ENCODE measurements at places on chromosomes 3 and 15.

GRCh38 chr15:32838338-32838737, 120.5 kb downstream of the GREM1 start:
- DNase-seq = no peak

GRCh38 chr15:39397883-39398282, 183.0 kb upstream of the THBS1 start:
- DNase-seq = no peak

GRCh38 chr3:32106929-32107362, 526 bp downstream of the GPD1L start:
- no peak for DNase-seq

DNA sequence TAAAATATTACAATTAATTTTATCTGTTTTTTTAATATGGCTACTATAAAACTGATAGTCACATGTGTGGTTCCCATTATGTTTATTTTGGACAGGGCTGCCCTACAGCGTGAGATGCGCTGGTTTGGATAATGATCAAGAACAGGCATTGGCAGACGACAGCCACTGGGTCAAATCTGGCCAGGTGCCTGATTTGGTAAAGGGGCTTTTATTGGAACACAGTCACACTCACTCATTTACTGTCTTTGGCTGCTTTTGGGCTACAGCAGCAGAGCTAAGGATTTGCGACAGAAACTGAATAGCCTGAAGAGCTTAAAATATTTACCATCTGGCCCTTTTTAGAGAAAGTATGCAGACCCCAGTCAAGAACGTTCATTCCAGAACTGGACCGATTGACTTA, 724.2 kb upstream of the CFAP20DC start:
- no peak for DNase-seq

GRCh38 chr15:68565726-68566125, 13.1 kb upstream of the CORO2B start:
- DNase-seq = no peak

DNA sequence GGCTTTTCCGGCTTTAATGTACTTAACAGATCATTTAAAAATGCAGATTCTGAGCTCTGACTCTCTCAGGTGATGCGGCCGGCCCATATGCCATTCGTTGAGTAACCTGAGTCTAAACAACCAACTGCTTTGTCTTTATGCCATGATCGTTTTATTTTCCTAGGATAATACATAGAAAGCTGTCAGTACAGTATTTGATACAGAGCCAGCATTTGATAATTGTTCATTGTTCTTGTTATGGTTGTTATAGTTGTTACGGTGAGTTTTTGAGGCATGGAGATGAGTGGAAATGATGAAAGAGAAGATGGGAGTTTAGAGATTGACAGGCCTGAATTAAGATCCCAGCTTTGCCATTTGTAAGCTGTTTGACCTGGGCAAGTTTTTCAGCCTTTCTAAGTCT, 40.0 kb downstream of the TMEM45A start:
- no peak for DNase-seq

DNA sequence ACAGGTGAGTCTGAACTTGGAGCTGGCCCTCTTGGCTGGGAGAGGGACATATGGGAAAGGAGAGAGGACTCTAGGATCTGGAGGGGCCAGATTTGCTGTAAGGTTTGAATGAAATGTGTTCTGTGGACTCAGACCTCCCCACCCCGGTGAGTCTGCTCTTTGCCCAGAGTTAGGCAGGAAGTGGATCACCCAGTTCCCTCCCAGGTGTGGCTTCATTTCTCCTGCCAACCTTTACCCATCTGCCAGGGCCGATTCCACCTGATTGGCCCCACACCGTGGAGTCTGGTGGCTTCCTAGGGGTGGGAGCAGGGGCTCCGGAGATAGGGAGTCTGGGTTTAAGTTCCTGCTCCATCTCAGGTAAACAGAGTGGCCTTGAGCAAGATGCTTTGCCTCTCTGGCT, 25.5 kb downstream of the CD276 start:
- DNase-seq = no peak

- DNase-seq = no peak
These were observed 26.8 kb downstream of the CAPN3 start for GRCh38 chr15:42385980-42386700.

GRCh38 chr3:23115171-23115877, 87.8 kb upstream of the UBE2E2 start:
- no peak for DNase-seq

DNA sequence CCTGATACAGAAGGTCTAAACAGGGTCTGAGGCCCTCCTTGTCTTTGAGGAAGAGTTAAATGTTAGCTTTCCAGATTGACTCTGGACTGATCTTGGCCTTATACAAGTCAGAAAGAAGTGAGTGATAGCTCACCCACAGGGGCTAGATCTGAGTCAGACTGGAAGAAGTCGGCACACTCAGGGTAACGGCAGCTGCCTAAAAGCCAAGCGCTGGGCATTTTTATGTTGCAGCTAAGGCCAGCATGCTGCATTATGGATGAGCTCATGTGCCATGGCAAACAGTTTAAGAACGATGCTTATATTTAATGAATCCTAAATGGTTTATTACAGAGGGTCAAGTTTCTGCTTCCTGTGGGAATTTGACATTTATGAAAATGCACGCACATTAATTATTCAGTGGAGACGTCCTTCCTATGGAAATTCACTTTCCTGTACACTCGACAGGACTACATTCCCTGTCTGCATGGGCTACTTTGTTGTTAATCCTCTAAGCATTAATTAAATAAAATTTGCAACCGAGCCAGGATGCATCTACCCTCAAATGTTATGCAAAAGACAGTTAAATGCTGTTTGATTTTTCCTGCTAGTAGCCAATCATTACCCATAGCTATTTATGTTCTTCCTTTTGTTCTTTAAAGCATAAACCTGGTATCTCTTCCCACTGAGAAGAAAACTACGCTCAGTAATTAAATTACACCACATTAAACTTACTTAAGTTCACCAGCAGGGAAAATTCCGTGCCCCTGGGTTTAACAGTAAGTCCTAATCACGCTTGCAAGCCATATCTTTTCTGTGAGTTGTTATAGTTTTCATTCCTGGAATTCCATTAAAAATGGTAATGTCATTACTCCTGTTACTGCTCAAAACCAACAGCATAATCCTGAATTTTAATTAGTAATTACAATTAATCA, 762.7 kb upstream of the CFAP20DC start:
- no peak for DNase-seq

GRCh38 chr3:14303336-14304100, 98.9 kb upstream of the SLC6A6 start:
- DNase-seq = no peak

DNA sequence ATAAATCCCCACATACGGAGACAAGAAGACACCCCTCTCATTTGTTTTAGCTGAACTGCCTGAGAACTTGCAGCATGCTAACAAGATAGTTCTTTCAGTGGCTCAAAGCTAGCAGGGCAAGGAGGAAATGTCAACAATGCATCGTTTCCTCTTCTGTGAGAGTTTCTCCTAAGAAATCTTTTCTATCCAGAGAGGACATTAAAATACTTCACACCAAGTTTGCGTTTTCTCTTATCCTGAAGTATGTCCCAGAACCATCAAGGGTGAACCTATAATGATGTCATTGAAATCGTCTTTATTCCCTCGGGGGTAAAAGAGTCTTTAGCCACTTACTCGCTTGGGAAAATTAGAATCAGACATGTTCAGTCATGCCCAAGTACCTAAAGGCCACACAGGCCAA, 541.7 kb upstream of the MDFIC2 start:
- no peak for DNase-seq

- no peak for DNase-seq
These were observed 57.7 kb downstream of the LIPC start for GRCh38 chr15:58489289-58490085.

Data from NCI-H2227 treated with DMSO at 0.1 percent for 48 hours (cell line).